ENCODE measurements at places on chromosomes 6 and 20.

GRCh38 chr6:146905181-146905704, 299.0 kb upstream of the STXBP5 start:
- DNase-seq = no peak

- no peak for DNase-seq
These were observed 117.4 kb upstream of the GRIK2 start for GRCh38 chr6:101276066-101276465.

GRCh38 chr20:31759836-31760518, 20.9 kb downstream of the TPX2 start:
- DNase-seq = no peak

GRCh38 chr6:63923139-63923739, 287.6 kb downstream of the PHF3 start:
- no peak for DNase-seq

DNA sequence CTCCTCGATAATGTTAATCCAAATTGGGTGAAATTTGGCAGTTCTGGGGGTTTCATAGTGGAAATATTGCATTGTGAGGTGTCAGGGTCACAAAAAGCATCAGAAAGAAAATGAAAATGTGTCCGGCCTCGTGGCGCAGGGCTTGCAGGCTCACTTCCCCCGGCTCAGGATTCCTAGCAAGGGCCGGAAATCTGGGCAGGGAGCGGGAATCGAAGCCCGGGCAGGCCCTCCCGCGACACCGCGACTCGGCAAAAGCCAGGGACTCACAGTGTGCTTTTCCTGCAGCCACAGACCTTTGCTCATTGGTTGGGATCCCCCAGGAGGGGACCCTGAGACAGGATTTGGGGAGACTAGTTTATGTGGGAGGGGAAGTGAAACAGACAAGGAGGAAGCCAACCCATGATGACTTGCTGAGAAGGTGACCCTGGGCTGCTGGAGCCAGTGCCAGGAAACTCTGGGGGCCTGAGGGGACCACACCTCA, 847 bp upstream of the CD93 start:
- no peak for DNase-seq

Measured in NCI-H187 treated with DMSO at 0.1 percent for 48 hours (cell line).